Stimulated activated CD4-positive, alpha-beta T cell treated with anti-CD3 and anti-CD28 coated beads, Interleukin-1b, Interleukin-23, amount 100 ng/mL, for 1 hour (primary cell): ENCODE measurements at places on chromosomes 12 and 14.

- no peak for DNase-seq
Observed at GRCh38 chr12:54622463-54623183, 12.1 kb downstream of the LACRT start.

GRCh38 chr14:100371773-100372172 lies 48.6 kb downstream of the SLC25A47 start:
- no peak for DNase-seq

DNA sequence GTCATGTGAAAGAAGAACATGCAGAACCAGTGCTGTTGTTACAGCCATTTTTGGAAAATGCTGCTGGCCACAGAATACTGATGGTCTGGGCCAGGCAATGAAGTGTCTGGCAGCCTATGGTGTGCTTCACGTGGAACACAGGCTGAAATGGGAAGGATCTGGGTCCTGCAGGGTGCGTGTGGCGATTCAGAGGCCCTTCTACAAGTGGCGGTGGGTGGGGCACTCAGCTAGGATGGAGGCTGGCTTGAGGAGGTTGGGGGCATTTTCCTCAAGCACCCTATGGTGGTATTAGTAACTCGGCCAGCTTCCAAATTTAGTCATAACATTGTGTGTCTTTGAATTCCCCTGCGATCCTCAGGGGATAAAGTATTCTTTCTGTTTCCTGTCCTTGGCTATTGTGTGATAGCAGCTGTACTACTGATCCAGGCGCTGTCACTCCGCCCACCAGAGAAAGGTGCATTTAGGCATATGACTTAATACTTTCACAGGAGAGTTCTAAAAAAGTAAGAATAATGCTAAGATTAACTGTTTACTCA lies 9.2 kb upstream of the RAD52 start:
- DNase-seq, result no peak

- no peak for DNase-seq
Observed at GRCh38 chr14:53599221-53599945, 357.2 kb downstream of the BMP4 start.

GRCh38 chr12:65277994-65278575 lies 398 bp upstream of the MSRB3 start:
- DNase-seq, result no peak

GRCh38 chr12:98595243-98595988 lies 1.9 kb downstream of the SLC25A3 start:
- no peak for DNase-seq

- no peak for DNase-seq
Observed at GRCh38 chr14:70802379-70802778, 6.9 kb downstream of the MAP3K9 start.

- DNase-seq, result no peak
Observed at GRCh38 chr14:100192250-100192671, 32.8 kb upstream of the DEGS2 start.

GRCh38 chr12:132899033-132899432 lies 11.6 kb upstream of the CHFR start:
- no peak for DNase-seq

DNA sequence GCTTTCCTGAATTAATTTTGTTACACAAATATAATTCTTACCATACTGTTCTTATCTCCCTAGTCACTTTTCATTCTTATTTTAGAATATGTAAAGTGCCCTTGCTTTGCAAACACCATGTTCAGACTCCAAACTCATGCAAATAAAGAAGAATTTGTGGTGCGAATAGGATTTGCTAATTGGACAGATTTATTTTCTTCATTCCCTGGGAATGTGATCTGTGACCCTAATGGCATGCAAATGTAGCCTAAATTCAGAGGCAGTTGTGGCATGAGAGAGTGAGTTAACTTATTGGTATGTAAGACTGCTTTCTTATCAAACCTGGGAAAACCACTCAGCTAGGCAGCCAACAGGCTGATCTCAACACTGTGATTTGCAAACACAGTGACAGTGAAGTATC lies 10.0 kb downstream of the CAPZA3 start:
- DNase-seq, result no peak

DNA sequence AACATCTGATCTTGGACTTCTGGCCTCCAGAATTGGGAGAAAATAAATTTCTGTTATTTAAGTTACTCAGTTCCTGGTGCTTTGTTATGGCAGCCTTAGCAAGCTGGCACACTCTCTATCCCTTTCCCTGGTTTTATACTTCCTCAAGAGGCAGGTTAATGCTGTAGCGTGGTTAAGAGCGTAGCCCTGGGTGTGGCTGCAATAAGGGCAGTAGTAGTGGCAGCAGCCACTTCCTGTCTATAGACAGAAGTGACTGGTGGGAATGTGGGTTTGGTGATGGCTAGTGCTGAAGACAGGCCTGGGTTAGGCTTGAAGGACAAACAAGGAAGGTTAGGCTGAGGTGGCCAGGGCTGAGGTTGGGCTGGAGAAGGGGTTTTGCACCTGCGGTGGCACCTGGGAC lies 3.6 kb upstream of the LGALS3 start:
- DNase-seq, result no peak

DNA sequence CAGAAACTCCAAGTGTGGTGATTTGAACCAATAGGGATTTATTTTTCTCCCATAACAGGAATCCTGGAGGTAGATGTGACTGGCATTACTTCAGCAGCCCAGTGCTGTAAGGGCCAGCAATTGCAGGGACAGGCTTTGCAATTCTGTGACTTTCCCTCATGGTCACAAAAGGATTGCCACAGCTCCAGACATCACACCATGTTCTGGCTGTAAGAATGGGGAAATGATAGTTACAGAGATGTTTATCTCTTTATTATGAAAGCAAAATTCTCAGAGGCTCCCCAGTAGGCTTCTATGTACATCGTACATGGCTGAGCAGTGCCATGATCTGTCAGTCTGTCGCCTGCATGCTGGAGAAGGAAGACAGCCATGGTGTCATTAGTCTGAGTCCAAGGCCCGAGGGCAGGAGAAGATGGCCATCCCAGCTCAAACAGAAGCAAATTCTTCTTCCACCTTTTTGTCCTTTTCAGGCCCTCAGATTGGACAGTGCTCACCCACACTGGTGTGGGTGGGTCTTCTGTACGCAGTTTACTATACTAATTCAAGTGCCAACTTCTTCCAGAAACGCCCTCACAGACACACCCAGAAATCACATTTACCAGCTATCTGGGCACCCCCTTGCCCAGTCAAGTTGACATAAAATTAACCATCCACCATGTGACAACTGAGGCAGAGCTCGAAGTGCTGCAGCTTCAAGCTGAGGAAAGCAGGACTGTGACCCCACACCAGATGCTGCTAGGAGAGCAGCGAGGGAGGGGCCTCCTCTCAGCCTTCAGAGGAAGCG lies 17.2 kb downstream of the ZBTB42 start:
- DNase-seq, result no peak

- no peak for DNase-seq
Observed at GRCh38 chr12:4270831-4271716, 2.5 kb upstream of the CCND2 start.

- DNase-seq, result no peak
Observed at GRCh38 chr12:50166799-50167048, 445 bp downstream of the CERS5 start.
